ENCODE measurements at places on chromosomes 16 and 17. TPM values are rescaled to one million over a fixed set of nuclear protein-coding genes. Genes with fewer than 3 reads are reported as not detected.

GRCh38 chr16:48101069-48101674, 54.6 kb downstream of the ABCC12 start:
- no peak for DNase-seq

DNA sequence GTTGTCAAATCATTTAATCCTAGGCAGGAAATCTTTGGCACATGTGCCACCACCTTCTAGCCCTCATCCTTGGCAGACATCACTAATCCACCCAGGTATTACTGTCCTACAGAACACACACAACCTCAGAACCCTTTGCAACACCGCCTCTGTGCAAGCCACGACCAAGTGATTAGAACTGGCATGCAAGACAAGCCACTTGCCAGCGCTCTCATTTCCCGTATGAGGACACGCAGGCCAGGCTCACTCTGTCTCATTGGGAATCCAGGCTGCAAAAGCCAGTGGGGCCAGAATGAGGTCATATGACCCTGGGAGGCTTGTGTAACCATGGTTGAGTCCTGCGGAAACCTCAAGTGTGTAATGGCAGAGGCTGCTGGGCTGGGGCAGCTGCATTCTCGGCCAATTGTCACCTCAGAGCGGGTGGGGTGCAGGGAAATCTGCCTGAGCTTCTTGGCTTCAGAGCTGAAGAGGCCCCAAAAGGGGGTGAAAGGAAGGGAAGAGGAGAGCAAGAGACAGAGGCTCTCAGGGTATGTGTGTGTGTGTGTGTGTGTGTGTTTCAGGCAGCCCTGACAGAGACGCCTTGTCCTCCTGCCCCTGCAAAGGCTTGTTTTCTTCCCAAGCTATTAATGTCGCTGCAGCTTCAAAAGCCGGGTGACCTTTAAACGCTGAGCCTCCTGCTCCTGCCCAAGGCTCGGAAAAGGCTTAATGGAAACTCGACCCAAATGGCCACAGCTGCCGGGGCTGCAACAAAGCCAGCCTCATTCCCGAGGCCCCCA, 43.2 kb upstream of the MRPS23 start:
- peak; percentile 82 for DNase-seq

KCNJ2 gene
- 14.4 TPM for total RNA-seq

PRCD gene
- total RNA-seq: 4.8 TPM

GAST gene
- not detected for total RNA-seq

DNA sequence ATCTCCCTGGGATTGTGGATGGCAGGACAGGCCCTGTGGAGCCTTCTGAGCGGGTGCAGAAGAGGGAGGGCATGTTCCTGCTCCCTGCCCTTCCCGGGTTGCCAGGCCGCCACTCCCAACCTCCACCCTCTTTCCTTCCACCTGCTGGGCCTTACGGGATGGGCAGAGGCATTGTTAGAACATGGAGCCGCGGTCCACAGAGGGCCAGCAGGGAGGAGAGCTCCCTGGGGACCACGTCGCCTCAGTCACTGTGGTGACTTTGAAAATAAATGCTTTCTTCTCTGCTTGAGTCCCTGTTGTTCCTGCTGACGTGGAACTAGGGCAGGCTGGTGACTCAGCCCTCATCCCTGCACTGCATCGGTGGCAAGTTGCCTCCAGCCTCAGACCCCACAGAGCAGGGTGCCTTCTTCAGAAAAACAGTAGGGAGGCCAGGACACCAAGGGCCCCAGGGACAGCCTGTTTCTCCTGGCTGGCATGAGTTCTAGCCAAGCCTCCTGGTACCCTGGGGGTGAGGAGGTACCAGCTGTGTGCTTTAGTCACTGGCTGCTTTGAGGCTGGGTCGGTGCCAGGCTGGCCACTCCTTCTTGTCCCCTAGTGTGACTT, 224.9 kb downstream of the SEC14L1 start:
- DNase-seq: peak; percentile 62

GRCh38 chr17:57899822-57900221, 50.0 kb upstream of the MRPS23 start:
- peak; percentile 77 for DNase-seq

DNA sequence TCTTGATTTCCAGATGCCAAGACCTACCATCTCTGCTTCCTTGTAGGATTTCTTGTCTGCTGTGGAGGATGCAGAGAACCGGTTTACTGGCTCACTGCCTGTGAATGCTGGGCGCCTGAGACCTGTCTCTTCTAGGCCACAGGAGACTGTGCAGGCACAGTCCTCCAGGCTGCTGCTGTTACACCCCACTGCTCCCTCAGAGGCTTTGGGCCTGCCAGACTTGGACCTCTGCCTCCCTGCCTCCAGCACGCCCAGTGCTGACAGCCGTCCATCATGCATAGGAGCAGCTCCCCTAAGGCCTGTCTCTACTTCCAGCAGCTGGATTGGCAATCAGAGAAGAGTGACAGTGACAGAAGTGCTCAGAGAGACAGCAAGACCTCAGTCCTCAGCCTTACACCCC, 6.1 kb downstream of the HROB start:
- no peak for DNase-seq

- DNase-seq: no peak
These were observed 398 bp downstream of the LGALS9 start for GRCh38 chr17:27631411-27631760.

DNA sequence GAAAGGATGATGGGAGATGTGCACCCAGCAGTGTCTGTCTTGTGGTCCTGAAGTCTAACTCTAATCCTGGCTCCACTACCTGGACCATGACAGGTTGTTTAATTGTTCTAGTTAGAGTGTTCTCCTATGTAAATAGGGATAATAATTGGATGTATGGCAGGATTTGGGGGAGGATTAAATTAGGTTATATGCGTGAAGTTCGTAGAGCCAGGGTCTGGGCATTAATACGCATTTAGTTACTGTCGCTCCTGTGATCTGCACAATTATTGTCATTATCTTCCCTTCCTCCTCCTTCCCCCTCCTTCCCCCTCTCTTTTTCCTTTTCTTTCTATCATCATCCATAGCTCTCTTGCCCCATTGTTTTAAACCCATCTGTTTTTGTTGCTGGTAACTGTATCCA, 210.3 kb downstream of the WWOX start:
- DNase-seq: no peak

- DNase-seq: no peak
These were observed 24.7 kb downstream of the NSMCE1 start for GRCh38 chr16:27243725-27244362.

GPR139 gene
- total RNA-seq: not detected

- no peak for DNase-seq
These were observed 16.1 kb downstream of the ACE start for GRCh38 chr17:63492940-63493339.

- DNase-seq: no peak
These were observed 24.8 kb downstream of the RAD51D start for GRCh38 chr17:35094902-35095301.

DNA sequence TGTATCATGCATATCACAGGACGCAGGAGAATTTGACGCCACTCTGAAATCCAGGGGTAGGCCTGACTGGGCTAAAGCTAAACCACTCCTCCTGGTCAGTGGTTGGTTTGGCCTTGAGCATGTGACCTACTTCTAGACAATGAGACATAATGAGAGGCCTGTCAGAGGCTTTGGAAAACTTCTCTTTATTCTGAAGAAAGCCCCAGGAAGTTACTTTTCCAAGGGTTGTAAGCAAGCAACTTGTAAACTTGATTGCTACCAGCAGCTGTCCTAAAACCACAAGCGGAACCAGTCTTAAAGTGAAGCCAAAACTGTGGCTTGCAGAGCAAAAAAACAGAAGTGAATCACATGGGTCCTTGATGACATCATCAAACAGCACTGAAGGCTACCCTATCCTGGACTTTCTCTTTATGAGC, 138.2 kb upstream of the COX10 start:
- peak; percentile 38 for DNase-seq

DNA sequence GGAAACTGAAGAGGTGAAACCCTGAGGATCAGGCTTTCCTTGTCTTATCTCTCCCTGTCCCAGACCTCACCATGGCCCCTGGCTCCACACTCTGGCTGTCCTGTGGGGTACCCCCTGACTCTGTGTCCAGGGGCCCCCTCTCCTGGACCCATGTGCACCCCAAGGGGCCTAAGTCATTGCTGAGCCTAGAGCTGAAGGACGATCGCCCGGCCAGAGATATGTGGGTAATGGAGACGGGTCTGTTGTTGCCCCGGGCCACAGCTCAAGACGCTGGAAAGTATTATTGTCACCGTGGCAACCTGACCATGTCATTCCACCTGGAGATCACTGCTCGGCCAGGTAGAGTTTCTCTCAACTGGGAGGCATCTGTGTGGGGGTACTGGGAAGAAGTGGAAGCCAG, 1.4 kb downstream of the CD19 start:
- DNase-seq: no peak

DNA sequence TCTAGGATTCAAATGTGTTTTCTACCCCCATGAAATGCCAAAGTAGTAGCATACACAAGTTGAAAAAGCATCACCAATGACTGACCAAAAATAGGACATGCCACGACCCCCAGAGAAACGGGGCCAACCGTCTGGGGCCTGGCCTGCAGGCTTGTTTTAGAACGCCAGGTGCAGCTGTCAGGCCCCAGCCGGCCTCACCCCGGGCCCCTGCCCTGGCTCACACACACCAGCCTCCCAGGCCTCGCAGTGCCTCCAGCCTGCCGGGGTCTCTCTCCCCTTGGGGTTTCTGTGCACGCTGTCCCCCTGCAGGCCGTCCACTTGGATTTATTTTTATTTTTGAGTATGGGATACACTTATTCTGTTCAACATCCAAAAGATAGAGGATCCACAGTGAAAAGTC, 7.9 kb downstream of the KATNB1 start:
- no peak for DNase-seq

PRR35 gene
- total RNA-seq: not detected

DNA sequence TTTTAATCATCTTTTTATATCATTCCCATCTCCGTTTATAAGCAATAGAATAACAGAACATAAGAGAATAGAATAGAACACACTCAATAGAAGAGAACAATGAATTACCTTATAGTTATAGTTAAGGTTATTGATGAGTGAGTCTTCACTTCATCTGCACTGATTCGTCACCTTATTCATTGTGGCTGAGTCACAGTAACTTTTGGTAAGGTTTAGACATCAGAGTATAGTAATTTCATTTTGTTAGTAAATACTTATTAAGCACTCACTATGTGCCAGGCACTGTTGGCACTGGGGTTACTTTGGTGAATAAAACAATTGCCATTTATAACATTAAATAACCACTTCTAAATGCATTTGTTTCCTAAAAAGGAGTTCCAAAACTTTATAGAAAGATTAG, 22.5 kb downstream of the PHKB start:
- no peak for DNase-seq

GRCh38 chr16:52411011-52411410, 135.9 kb downstream of the TOX3 start:
- DNase-seq: no peak
